ENCODE measurements at places on chromosomes 16 and 17. TPM values are rescaled to one million over a fixed set of nuclear protein-coding genes. Genes with fewer than 3 reads are reported as not detected.

DNA sequence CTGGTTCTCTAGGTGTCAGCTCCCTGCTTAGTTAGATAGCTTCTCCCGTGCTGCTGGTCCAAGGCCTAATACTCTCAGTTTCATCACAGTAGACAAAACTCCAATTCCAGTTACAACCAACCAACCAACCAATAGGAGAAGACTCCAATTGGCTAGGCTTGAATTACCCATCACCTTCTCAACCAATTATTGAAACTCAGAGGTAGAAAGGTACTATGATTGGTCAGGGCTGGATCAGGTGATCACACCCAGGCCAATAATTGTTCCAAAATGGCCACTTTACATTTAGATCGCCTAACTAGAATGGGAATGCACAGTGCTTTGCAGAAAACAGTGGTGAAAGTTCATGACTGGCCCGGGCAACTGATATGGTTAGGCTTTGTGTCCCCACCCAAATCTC, 49.5 kb upstream of the CRHR1 start:
- DNase-seq = no peak

DNA sequence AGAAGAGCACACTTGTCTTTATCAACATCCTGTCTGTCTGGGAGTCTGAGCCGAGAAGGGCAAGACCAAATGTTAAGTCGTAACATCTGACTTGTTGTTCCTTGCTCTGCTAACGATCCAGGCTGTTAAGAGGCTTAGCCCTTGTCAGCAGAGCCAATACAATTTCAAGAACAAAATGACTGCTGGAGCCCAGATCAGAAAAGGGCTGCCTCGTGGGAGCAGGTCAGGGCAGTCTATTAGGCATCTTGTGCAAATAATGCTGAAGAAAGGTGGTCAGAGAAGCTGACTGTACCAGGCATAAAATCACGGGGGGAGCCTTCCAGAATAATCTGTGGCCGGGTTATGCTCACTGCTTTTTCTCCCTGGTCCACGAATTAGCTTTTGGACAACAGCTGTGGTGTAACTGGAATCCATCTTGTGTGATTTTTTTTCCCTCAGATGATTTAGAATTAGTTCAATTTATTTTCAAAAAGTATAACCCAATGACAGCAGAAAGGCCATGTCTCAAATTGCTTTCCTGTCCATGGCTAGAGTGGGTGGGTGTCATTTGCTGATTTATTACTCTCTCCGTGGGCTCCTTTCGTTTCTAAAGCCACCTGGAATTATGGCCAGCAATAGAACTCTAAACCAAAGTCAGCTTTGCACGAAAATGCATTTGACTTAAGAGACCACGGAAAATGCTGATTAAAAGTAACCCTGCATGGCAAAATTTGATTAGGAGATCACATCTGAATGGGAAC, 221.1 kb upstream of the HSBP1 start:
- no peak for DNase-seq

- DNase-seq = peak; percentile 79
Observed at GRCh38 chr16:68843482-68844210, at the start of gene TANGO6. TSS of gene TANGO6 (plus strand) at chr16:68843531. CDS start at chr16:68843618, 87 bp downstream.

The TEX14 gene
- 0.29 TPM for total RNA-seq

DNA sequence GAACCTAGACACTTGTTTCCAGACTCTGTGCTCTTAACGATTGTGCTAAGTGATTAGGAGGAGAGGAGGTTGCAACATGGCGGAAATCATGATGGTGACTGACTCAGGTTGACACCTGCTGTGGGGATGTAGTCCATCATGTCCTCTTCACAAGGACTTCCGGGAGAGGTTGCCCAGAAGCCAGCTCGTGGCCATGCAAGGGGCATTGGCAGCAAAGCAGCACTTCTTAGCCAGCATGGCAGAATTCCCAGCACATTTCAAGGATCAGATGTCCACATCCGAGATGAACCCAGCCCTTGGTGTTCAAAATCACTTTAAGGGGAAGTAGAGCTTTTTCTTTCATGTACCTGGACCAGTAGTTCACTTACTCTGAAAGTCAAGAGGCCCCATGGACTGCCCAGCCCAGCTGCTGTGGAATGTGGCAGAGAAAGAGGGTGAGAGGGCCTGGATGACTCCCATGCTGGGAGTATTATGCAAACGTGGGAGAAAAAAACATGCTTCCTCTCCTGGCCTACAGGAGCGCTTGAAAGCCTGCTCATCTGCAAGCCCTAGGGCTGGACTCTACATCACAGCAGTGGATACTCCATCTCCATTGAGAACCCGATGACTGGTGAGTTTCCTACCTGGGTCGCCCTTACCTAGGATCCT, 65.5 kb downstream of the IRX6 start:
- no peak for DNase-seq

Data from PC-3 (cell line).